Large intestine (tissue), 12 donors: ENCODE measurements at places on chromosomes 13 and 19.

DNA sequence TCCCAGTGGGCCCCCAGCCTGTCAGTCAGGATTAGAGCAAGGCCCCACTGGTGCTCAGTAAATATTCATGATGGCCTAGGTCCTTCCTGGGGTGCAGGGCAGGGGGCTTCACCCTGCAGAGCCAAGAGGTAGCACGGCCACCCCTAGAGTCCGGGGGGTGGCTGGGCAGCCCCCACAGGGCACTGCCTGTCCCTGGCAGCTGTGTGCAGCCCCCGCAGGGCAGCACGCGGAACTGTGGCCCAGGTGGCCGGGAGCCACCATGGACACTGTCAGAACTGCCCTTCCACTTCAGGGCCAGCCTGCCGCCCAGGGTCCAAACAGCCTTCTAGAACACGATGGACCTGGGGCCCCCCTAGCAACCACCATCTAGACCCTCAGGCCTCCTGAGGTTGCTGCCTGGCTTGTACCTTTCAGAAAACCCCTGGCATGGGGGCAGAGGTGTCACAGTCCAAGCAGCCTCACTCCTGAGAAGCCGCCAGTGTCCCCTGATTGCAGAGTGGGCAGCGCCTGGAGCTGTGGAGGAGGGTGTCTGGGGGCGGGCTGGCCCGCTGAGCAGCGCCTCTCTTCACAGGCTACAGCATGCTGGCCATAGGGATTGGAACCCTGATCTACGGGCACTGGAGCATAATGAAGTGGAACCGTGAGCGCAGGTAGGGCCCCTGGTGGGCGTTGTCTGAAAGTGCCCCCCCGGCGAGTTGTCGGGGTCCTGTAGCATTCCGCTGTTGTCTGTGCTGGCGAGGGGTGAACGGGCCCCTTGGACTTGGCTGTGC lies 2.9 kb upstream of the YJEFN3 start:
- no peak overlapping the region for H3K27ac ChIP-seq
- H3K27me3 ChIP-seq, result no peaks in the 10 kb centered on the region
- no peak for DNase-seq
- H3K4me3 ChIP-seq, result no peak overlapping the region
- H3K4me1 ChIP-seq, result no peaks in the 10 kb centered on the region

GRCh38 chr19:5893907-5894703 lies 9.5 kb downstream of the NDUFA11 start:
- H3K27me3 ChIP-seq, result peaks cover 24% of the 10 kb centered on the region
- H3K36me3 ChIP-seq, result peaks cover 28% of the 10 kb centered on the region
- no peak overlapping the region for H3K4me3 ChIP-seq
- H3K27ac ChIP-seq, result no peak overlapping the region

- H3K4me3 ChIP-seq, result no peak overlapping the region
- H3K36me3 ChIP-seq, result no peaks in the 10 kb centered on the region
- no peaks in the 10 kb centered on the region for H3K4me1 ChIP-seq
- H3K27ac ChIP-seq, result no peak overlapping the region
Measured at GRCh38 chr19:29587059-29587458, 19.0 kb upstream of the POP4 start.

- DNase-seq, result no peak
- H3K27ac ChIP-seq, result no peak overlapping the region
- no peaks in the 10 kb centered on the region for H3K4me1 ChIP-seq
- H3K4me3 ChIP-seq, result no peak overlapping the region
Measured at GRCh38 chr13:44088991-44089413, 209.3 kb downstream of the LACC1 start.

DNA sequence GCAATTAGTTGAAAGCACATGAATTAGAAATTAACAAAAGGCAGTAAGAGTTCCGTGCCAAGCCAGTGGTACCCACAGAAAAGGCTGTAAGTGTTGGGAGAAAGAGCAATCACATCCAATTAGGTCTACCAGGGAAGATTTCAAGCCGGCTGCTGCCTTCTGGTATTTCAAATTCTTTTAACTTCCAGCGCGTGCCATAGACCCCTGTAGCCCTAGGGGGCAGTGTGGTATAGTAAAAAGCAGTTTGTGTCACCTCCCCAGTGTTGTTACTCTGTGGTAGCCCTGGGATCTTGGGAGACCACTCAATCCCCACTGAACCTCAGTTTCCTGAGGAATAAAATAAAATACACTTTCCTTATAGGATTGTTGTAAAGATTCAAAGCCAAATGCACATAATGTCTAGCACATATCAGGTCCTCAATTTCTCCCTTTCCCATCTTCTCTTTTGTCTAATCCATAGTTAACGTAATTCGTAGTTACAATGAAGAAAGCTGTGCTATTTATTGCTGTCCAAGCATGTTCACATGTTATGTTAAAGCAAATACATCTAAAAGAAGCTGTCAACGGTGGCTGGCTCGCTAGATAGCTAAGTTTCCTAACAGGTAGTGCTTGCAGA lies 230.2 kb downstream of the TDRD3 start:
- no peak overlapping the region for H3K27ac ChIP-seq
- no peaks in the 10 kb centered on the region for H3K4me1 ChIP-seq
- H3K36me3 ChIP-seq, result no peaks in the 10 kb centered on the region
- H3K27me3 ChIP-seq, result no peaks in the 10 kb centered on the region
- no peak overlapping the region for H3K4me3 ChIP-seq
- no peak for DNase-seq

- H3K27ac ChIP-seq, result no peak overlapping the region
- H3K27me3 ChIP-seq, result peaks cover 43% of the 10 kb centered on the region
- no peak for DNase-seq
- no peaks in the 10 kb centered on the region for H3K36me3 ChIP-seq
- peaks cover 20% of the 10 kb centered on the region for H3K4me1 ChIP-seq
- H3K4me3 ChIP-seq, result no peak overlapping the region
Measured at GRCh38 chr19:2492870-2493269, 16.9 kb downstream of the GADD45B start.

DNA sequence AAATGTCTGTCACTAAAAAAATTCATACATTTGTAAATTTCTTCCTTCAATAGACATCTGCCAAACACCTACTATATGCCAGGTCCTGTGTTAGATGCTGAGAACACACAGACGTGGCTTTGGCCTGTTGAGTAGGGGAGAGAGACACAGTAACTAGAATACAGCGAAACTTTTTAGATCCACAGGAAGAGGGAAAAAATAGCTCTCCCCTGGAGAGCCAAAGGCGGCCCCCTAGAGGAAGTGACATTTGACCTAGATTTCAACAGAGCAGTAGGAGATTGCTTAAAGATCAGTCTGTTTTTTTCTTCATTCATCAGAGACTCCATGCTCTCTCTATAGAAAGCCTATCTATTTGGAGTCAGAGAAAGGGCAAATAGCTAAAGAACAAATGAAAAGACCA lies 11.3 kb downstream of the LCP1 start:
- H3K4me1 ChIP-seq, result no peaks in the 10 kb centered on the region
- DNase-seq, result no peak
- no peak overlapping the region for H3K27ac ChIP-seq
- peaks cover 6% of the 10 kb centered on the region for H3K27me3 ChIP-seq
- no peaks in the 10 kb centered on the region for H3K36me3 ChIP-seq

GRCh38 chr19:41641879-41642485 lies 15.1 kb upstream of the CEACAM4 start:
- H3K36me3 ChIP-seq, result no peaks in the 10 kb centered on the region
- no peak overlapping the region for H3K4me3 ChIP-seq
- no peak overlapping the region for H3K27ac ChIP-seq
- peak; percentile 16 for DNase-seq

DNA sequence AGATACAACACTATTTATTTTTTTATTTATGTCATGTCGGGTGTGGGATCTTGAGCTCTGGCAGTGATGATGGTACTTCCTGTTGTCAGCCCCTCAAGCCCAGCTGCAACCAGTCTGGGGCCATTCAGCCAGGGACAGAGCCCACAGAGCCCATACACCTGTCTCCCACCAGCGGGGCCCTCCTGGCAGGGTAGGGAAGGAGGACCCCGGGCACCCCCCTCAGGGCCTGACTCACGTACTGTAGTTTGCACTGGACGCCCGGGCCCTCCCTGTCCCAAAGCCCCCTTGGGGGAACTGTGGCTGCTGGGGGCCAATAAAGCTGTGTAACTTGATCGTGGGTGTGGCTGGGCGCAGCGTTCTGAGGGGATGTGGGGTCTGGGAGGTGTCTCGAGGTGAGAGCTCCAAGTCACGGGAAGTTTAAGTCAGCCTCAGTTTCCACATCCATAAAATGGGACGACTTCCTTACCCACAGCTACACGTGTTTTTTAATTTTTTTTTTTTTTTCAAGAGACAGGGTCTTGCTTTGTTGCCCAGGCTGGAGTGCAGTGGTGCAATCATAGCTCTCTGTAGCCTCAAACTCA lies 9.5 kb downstream of the ATG4D start:
- peaks cover 2% of the 10 kb centered on the region for H3K4me1 ChIP-seq
- no peak for DNase-seq
- H3K27ac ChIP-seq, result no peak overlapping the region
- H3K36me3 ChIP-seq, result peaks cover 88% of the 10 kb centered on the region
- no peak overlapping the region for H3K4me3 ChIP-seq

- DNase-seq, result no peak
- peaks cover 3% of the 10 kb centered on the region for H3K27me3 ChIP-seq
- no peak overlapping the region for H3K27ac ChIP-seq
- H3K4me1 ChIP-seq, result no peaks in the 10 kb centered on the region
- no peak overlapping the region for H3K4me3 ChIP-seq
Measured at GRCh38 chr13:111129465-111130115, 14.5 kb downstream of the ARHGEF7 start.

DNA sequence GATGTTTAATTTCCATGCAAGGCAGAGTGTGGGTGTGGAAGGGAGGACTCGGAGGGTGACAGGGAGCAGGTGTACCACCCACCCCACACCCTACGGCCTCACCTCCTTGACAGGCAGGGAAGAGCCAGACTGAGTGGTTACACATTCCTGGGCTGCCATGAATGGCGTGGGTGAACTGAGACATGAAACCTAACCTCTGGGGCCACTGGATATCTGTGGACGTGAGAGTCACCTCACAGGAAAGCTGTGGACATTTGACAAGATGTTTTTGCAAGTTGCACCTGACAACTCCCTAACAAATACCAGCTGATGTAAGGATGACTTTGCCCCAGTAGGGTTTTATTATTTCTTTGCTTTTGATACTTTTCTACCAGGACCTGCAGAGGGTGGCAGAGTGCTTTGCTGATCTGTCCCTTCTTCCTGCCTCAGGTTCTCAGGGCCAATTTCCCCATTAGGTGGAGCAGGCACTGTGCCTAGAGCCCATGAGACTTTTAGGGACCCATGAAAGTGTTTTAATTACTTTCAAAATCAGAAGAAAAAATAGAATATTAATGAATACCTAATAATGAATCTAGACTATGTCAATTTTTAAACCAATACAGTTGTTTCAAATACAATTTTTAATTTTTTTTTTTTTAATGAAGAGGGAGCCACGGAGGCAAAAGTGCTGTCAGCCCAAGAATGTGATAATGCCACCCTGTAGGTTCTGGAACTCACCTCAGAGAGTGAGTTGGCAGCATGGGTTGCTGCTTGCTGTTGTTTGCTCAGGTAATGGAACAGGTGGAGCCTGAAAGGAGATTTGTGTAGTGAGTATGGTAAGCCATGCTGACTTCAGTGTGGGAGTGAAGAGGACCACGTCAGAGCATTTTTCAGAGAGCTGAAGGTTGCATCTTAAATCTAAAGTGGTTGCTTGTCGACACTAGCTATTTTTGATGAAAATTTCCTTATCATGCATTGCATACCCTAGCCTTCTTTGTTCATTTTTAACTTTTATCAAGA lies 58.0 kb upstream of the CYSLTR2 start:
- H3K4me1 ChIP-seq, result peaks cover 15% of the 10 kb centered on the region
- H3K4me3 ChIP-seq, result no peak overlapping the region
- H3K27me3 ChIP-seq, result no peaks in the 10 kb centered on the region
- DNase-seq, result peak; percentile 86

DNA sequence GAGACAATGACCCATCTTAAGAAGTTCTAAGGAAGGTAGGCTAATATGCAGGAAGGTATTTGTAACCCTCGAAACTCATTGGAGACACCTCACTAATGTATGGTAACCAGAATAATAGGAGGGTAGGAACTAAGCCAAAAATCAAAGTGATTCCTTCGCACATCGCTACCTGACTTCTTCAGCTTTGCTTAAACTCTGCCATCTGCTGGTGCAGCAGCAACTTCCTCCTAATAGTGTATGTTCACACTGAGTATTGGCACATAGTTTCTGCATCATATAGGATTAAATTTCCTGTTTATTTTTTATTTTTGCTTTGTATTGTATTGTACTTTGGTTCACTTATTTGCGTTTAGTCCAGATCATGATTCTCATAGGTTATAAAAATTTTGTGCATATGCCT lies 676.2 kb downstream of the GPC5 start:
- H3K4me1 ChIP-seq, result no peaks in the 10 kb centered on the region
- no peaks in the 10 kb centered on the region for H3K36me3 ChIP-seq
- DNase-seq, result no peak

GRCh38 chr19:54343868-54344267 lies 4.9 kb upstream of the LILRA4 start:
- H3K36me3 ChIP-seq, result no peaks in the 10 kb centered on the region
- no peaks in the 10 kb centered on the region for H3K4me1 ChIP-seq
- DNase-seq, result no peak
- H3K27me3 ChIP-seq, result no peaks in the 10 kb centered on the region

DNA sequence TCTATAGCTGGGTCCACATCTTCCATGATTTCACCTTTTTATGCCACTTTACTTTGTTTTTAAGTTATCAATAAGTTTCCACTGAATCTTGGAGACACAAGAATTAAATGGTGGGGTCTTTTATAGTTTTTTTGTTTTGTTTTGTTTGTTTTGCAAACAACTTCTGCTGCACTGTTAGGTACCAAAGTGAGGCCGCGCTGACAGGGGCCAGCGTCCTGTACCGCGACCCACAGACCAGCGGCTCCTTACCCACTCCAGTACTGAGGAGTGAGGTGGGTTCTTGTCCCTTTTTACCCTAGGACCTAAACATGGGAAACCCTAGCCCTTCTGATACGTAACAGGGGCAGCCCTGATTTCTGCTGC lies 75.8 kb upstream of the MCF2L start:
- no peak overlapping the region for H3K4me3 ChIP-seq
- no peaks in the 10 kb centered on the region for H3K36me3 ChIP-seq
- peaks cover 7% of the 10 kb centered on the region for H3K27me3 ChIP-seq
- H3K27ac ChIP-seq, result peak overlapping the region; percentile 88
- peaks cover 28% of the 10 kb centered on the region for H3K4me1 ChIP-seq

DNA sequence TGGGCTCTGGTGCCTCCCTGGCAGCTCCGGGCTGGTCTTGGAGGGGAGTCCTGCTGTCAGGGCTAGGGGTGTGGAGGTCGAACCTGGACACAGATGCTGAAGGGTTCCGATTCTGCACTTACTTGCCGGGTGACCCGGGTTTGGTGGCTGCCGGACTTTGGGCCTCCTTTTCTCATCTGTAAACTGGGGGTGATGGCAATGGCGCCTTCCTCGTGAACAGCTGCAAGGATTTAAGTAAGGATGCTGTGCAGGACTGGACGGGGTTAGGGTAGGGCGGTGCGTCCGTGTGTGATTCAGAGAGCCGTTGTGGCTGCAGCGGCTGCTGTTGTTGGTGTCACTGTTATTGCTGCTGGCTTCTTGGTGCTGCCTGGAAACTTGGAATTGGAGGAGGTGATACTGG lies 2.4 kb downstream of the HPN start:
- no peak for DNase-seq
- H3K27ac ChIP-seq, result peak overlapping the region; percentile 30
- H3K4me3 ChIP-seq, result peak overlapping the region; percentile 79
- peaks cover 13% of the 10 kb centered on the region for H3K36me3 ChIP-seq
- H3K4me1 ChIP-seq, result peaks cover 40% of the 10 kb centered on the region
